ENCODE measurements at places on chromosomes 2 and 18.
A peak's percentile ranks its signal among the peaks of the same experiment; 100 is the strongest.

GRCh38 chr18:74166386-74166785, 18.1 kb downstream of the TIMM21 start:
- DNase-seq = no peak

GRCh38 chr2:33409417-33409955, 67.0 kb upstream of the RASGRP3 start:
- no peak for DNase-seq

GRCh38 chr2:167793725-167794124, 453.7 kb downstream of the STK39 start:
- no peak for DNase-seq

DNA sequence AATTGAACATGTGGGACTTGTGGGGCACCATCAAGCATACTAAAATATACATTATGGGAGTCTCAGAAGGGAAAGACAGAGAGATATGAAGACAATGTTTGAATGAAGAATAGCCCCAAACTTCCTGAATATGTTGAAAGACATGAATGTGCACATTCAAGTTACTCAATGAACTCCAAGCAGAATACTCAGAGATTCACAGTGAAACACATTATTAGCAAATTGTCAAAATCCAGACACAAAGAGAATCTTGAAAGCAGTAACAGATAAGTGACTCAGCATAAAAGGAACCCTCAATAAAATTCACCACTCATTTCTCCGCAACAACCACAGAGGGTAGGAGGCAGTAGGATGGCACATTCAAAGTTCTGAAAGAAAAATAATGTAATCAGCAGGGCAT, 8.8 kb downstream of the C2orf92 start:
- DNase-seq = no peak

DNA sequence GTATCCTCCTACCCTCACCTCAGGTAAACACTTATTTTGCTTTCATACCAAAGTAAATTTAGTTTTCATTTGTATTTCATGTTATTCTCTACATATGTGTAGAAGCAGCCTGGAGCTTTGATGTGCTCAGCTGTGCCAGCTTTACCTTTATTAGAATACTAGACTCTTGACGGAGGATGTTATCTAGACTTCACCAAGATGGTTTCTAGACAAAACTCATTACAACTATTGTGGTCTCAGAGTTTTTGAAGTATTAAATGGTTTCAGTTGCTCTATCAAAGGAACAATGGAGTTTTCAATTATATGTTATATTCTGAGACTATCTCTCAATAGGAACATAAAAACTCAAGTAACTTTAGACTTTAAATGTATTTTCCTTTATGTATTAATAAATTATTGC, 5.0 kb upstream of the IL18RAP start:
- DNase-seq = no peak

- DNase-seq = peak; percentile 34
These were observed 51.0 kb downstream of the LAMA3 start for GRCh38 chr18:23740105-23740830.

GRCh38 chr2:88815282-88815681, 123.8 kb downstream of the RPIA start:
- no peak for DNase-seq

- DNase-seq = no peak
These were observed 329.1 kb downstream of the SATB2 start for GRCh38 chr2:199128476-199129229.

GRCh38 chr2:146874260-146874658, 970.6 kb upstream of the ACVR2A start:
- DNase-seq = peak; percentile 65

- peak; percentile 93 for DNase-seq
These were observed 139.5 kb upstream of the LRATD1 start for GRCh38 chr2:14492920-14493503.

- peak; percentile 69 for DNase-seq
These were observed 10.5 kb upstream of the IKZF2 start for GRCh38 chr2:213161759-213162515.

- no peak for DNase-seq
These were observed 12.7 kb downstream of the SP3 start for GRCh38 chr2:173952267-173953046.

- no peak for DNase-seq
These were observed 212.4 kb upstream of the HNRNPA3 start for GRCh38 chr2:177000061-177000714.

GRCh38 chr2:208584378-208584985, 177.9 kb downstream of the PTH2R start:
- no peak for DNase-seq

- no peak for DNase-seq
These were observed 790.8 kb downstream of the SOCS6 start for GRCh38 chr18:71079606-71080005.

- no peak for DNase-seq
These were observed 107.6 kb downstream of the AP1S3 start for GRCh38 chr2:223729781-223730180.

DNA sequence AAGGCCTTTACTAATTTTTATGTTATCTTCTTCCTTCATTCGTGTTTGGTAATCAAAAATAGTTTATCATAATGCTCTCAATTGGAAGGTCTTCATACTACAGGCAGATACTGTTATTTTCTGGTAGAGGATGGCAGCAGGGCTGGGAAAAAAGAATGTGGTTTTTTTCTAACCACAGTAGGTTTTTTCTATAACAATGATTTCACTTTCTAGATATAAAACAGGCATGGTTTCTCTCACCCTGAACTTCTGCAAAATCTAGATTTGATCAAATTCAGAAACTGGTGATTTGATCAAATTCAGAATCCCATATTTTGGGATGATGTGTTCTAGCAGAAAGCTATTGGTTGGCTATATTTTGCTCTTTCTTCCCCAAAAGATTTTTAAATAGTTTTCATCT, 27.6 kb downstream of the BCL11A start:
- no peak for DNase-seq

GRCh38 chr2:129103936-129104878, 785.5 kb upstream of the HS6ST1 start:
- no peak for DNase-seq

GRCh38 chr2:155815851-155816250, 516.7 kb downstream of the NR4A2 start:
- no peak for DNase-seq

- DNase-seq = no peak
These were observed 51.1 kb upstream of the SEMA4C start for GRCh38 chr2:96920801-96921560.

GRCh38 chr18:54899500-54899899, 59.8 kb downstream of the CCDC68 start:
- no peak for DNase-seq

DNA sequence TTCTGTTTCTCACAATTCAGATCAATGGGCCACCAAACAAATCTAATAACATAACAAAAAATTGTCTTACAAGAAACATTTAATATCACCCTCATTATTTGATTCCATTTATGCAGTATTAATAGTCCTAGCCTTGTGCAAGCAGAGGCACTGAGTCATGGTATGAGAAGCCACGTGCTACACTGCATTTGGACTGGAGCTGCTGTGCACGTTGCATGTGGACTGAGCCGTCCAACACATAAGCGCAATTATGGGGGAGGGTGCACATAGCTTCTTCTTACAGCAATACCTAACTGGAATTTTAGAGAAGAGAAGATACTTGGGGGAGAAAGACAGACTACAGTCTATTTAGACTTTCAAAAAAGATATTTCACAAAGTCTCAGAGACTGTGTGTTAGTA, 329.6 kb upstream of the ID2 start:
- DNase-seq = no peak

DNA sequence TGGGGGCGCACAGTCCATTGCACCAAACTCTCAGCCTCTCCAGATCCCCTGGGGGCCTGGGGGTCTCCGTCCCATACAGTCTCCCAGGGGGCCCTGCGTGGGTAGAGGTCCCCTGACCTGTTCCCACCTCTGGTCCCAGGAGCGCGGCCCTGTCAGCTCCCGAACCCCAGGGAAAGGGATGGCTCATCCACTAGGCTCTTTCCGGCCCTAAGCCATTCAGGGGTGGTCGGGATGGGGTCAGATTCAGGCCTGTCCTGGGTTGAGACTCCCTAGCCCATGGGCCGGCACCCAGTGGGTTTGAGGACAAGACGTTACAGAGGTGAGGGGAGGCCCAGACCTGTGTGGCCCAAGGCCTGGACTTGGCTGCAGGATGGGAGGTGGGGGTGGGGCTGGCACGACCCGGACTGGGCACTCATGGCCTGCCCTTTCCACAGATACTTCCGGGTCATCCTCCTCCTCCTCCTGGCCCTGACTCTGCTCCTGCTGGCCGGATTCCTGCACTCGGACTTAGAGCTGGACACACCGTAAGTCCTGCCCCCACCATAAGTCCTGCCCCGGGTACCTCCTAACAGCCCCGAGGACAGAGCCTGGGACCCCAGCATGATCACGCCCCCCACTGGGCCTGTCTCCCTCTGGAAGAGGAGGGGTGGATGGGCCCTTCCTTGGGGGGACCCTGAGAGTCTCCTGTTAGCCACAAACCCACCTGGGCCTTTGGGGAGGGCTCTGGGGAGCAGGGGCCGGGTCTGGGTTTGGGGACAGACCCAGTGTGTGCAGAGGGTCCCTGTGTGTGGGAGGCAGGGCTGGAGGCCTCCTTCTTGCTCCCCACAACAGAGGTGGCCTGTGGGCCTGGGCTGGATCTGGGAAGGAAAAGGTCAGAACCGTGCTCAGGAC, 10.1 kb upstream of the NEU4 start:
- DNase-seq = no peak

DNA sequence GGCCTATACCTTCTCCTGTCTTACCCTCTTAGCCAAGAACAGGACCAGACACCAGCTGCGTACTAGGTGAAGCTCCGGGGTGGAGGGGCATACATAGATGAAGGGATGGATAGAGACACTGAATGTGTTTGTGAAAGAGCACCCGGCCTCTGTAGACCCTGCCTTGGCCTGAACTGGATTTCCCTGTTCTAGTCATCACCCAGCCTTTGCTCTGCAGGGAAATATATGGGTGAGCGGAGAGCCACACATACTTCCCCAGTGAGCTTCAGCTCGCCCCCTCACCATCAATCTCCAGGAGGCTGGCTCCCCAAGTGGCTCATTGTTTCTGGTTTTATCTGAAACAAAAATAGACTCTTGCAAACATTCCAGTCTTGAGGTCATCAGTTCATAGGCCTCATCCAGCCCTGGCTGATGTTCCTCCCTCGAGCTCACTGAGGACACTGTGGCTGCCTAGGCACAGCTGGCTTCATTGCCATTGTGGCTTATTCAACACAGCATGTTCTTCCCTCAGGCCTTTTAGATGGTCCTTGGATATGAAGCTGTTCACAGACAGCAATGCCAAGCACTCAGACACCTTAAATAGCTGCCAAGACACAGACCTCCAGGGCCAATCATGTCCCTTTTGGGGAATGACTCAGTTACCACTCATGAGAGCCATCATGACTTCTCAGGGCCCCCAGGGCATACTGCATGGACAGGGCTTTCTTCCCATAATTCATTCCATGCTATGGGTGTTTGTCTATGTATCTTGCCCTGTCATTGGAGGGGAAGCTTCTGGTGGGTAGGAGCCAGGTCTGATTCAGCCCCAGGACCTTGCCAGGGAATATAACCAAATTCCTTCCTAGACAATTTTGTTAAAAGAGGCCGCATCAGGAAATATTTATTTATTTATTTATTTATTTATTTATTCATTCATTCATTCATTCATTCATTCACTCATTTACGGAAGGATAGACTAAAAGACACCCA, 82.4 kb downstream of the TTC32 start:
- peak; percentile 95 for DNase-seq

DNA sequence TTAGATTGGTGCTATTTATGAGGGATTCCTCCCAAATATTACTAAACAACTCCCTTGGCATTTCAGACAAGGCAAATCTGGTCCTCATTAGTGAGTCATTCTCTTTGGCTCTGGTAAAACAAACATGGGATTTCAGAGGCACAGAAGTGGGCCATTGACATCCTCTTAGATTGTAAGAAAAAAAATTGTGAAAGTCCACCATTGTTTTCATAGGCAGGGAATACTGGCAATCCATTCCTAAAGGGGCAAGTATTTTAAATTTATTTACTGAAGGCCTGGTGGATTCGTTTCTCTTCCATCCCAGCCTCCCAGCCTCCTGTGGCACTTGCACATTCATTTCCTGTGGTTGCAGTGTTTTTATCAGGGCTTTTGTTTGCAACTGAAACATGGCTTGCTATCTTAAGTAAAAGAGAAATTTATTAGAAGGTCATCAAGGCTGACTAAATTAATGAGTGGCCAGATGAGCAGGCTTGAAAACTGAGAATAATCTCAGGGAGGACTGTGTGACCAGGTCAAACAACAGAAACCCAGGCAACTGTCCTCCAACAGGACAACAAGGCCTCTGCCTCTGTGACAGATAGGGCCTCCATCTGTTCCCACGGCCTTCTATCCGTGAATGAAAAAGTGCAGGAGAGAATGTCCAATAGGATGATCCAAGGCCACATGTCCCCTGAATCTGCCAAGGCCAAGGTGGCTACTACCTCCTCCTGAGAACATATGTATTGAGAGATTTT, 23.1 kb upstream of the TNFAIP6 start:
- peak; percentile 89 for DNase-seq

DNA sequence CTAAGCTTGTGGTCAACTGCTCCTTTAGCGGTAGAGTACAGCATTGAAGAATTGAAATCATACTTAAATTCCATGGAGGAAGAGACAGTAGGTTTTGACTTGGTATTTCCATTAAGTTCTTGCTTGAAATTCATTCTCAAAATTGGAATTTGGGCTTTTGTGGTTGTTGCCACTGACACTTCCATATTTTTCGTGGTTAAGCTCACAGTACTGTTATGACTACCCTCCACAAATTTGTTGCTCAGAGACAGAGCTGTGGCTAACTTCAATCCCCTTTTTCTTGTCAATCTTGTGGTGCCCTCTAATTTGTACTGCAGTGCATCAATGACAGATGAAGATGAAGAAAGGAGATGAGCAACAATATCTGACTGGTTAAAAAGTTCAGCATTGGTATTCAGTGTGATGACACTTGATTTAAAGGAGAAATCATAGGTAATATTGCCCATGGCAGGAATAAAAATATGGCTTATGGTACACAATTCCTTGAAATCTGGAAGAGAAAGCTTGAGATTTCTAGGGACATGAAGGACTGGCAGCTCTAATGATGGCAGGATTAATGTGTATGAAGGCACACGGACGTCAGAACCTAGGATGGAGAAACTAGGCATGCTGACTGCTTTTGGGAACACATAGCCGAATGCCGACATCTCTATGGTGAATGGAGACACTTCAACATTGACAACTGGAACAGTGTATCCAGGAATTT, 37.3 kb downstream of the APOB start:
- no peak for DNase-seq

- DNase-seq = no peak
These were observed 73.9 kb downstream of the EMILIN2 start for GRCh38 chr18:2920546-2921343.

DNA sequence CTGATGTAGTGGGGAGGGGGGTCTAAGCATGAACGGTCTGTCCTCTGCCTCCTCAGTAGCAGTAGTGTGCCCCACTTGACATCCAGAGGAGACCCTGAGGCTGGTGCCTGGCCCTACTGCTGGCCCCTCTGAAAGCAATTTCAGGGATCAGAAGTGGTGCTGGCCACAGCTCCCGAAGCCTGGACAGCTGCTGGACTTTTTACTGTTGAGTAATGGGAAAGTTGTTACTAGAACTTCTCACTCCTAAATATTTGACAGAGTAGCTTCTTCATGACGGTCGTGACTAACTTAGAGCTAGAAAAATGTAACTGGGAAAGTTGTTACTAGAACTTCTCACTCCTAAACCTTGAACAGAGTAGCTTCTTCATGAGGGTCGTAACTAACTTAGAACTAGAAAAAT, 23.3 kb downstream of the CTDP1 start:
- DNase-seq = no peak

GRCh38 chr2:218252509-218253231, 8.1 kb upstream of the GPBAR1 start:
- DNase-seq = peak; percentile 41
